GM12892 (cell line): ENCODE measurements at places on chromosomes 13 and 19.

DNA sequence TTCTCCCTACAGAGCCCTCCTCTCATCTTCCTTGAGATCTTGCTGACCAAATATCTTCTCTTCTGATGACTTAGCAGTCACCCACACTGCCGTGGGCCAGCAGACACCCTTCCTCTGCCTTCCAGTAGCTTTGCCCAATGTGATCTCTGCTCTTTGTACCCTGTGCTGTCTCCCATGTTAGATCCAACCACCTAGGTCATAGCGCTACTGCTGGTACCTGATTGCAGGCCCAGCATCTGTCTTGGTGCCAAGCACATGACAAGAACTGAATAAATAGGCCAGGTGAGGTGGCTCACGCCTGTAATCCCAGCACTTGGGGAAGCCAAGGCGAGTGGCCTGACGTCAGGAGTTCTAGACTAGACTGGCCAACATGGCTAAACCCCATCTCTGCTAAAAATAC lies 149.7 kb downstream of the TM9SF2 start:
- DNase-seq, result no peak

DNA sequence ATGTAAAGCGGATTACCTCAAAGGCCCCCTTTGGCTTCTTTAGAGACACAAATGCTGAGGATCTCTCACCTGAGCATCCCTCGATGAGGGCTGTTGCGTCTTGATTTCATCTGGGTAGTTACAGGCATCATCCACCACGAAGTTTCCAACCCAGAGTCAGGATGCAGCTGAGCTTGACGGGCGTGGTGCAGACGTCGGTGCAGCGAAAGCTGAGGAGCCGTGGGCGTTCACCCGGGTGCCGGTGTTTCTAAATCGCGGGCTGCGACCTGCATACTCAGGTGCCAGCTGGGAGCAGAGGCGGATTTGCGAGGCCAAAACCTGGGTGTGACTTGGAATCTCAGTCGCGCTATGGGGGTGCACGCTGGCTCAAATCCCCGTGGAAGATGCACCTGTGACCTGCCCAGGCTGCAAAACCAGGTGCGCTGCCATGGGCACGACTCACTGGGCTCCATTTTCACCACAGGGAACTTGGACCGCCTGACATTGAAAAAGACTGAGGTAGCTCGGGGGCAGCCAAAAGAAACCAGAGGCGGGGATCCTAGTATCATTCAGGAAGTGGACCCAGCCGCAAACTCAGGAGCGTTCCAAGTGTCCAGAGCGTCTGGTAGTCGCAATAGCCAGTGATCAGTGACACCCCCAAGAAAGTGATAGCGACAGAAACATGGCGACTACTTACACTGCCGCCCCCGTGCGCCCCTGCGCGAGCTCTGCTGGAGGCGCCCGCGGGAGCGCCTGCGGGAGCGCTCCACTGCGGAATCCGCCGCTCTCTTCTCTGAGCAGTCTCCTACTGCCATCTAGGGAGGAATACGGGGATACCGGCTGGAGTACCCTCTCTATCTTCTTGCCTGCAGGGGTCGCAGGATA lies 36.4 kb upstream of the IGFL4 start:
- peak; percentile 33 for DNase-seq

GRCh38 chr13:36965767-36966166 lies 33.4 kb downstream of the ALG5 start:
- no peak for DNase-seq

- no peak for DNase-seq
Observed at GRCh38 chr13:112973577-112973951, 4.5 kb downstream of the MCF2L start.

DNA sequence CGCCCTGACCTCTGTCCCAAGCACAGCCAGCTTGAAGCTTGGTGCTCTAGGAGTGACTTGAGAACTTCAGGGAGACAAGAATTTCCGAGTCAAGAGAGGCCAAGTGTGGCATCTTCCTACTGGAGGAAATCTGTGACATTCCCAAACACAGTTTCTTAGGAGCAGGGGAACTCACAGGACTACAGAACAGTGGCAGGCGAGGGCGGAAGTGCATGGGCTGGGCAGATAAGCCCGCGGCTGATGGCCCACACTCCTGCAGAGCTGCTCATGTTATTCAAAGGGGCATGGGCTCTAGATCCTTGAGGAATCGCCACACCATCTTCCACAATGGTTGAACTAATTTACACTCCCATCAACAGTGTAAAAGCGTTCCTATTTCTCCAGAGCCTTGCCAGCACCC lies 168.8 kb downstream of the KATNAL1 start:
- no peak for DNase-seq

GRCh38 chr13:45833242-45833641 lies 18.3 kb downstream of the SIAH3 start:
- no peak for DNase-seq

- no peak for DNase-seq
Observed at GRCh38 chr13:20465218-20465879, 60.3 kb downstream of the CRYL1 start.

- no peak for DNase-seq
Observed at GRCh38 chr13:35140831-35141230, 198.8 kb downstream of the NBEA start.
